ENCODE measurements at places on chromosomes 3 and 15.

GRCh38 chr3:66809595-66809958 lies 188.5 kb upstream of the KBTBD8 start:
- no peak overlapping the region for H3K27ac ChIP-seq
- H3K27me3 ChIP-seq: no peaks in the 10 kb centered on the region
- DNase-seq: no peak
- no peak overlapping the region for H3K4me3 ChIP-seq
- no peaks in the 10 kb centered on the region for H3K36me3 ChIP-seq

DNA sequence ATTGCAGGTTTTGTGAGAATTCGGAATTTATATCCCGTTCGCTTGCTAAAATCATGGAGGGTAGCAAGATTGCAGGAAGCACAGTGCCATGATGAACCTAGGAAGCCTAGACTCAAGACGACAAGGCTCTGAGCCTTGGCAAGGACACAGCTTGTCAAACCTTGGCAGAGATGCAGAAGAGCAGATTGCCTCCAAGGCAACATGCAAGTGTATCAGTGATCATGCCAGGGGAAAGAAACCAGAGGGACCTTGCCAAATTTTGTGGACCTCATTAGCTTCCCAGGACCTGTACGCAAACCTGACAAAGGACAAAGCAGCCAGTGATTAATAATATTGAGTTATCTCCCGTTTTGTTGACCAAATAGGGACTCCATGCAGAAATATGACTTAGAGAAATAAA lies 159.7 kb downstream of the GOLIM4 start:
- DNase-seq: no peak
- H3K4me1 ChIP-seq: no peaks in the 10 kb centered on the region
- H3K4me3 ChIP-seq: no peak overlapping the region
- no peaks in the 10 kb centered on the region for H3K36me3 ChIP-seq
- no peak overlapping the region for H3K27ac ChIP-seq
- H3K27me3 ChIP-seq: no peaks in the 10 kb centered on the region

DNA sequence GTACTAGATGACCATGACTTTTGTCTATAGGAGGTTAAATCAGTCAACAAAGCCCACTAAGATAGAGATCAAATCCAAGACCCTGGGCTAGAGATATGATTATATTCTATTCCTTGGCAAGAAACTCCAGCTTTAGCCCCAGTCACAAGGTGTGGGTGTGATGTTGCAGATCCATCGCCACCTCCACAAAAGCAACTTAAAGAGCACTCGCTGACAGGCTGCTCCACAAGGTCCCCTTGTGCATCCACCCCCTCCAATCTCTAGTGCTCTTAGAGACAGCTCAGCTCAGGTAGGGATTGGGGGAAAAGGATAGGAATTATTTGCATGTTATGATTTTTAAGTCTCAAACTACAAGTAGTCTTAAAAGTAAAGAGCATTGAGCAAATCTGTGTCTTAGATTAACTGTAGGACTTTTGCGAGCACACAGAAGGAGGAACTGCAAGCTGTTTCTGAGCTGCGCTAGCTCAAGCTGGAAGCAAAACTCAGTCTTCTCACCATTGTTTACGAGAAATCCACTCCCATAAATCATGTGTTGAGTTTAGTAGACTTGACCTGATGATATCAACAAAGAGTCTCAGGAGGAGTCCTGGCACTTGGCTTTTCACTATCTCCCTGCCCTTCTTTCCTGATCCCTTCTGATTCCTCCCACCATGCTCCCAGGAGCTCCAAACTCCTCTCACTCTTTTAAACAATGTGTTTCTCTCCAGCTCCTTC lies 177.6 kb downstream of the STAC start:
- no peaks in the 10 kb centered on the region for H3K27me3 ChIP-seq
- H3K36me3 ChIP-seq: no peaks in the 10 kb centered on the region
- no peak overlapping the region for H3K27ac ChIP-seq
- no peak for DNase-seq
- H3K4me1 ChIP-seq: no peaks in the 10 kb centered on the region

- H3K27me3 ChIP-seq: no peaks in the 10 kb centered on the region
- H3K4me1 ChIP-seq: no peaks in the 10 kb centered on the region
- no peak for DNase-seq
These were observed 16.8 kb downstream of the NOX5 start for GRCh38 chr15:69031013-69032001.

DNA sequence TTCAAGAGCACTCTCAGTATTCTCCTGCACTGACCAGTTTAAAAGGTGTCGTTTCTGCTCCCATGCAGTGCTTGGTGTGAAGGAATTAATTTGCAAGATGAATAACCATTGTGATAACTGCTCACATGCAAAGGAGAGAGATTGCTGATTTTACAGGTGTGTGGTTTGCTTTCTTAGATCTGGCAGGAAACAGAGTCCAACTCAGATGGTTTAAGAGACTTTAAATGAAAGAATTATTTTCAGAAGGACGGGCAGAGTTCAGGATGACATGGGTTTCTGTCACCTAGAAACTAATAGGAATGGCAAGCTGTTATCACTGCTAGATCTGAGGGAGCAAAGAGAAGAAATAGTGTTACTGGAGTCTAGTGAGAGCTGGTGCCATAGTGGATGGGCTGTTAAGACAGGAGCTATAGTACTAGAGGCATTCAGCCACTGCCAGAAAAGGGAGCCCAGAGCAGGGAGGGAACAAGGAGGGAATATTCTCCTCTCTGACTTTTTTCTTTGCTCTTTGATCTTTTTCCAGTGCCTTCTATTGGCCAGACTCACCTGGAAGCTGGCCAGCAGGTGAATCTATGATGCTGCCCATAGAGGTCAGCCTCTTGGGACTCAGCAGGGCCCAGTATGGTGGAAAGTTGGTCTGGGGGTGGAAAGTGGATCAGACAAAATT lies 14.9 kb downstream of the ATXN7 start:
- no peak overlapping the region for H3K27ac ChIP-seq
- H3K27me3 ChIP-seq: no peaks in the 10 kb centered on the region
- no peak for DNase-seq
- no peaks in the 10 kb centered on the region for H3K36me3 ChIP-seq

- no peaks in the 10 kb centered on the region for H3K27me3 ChIP-seq
- peaks cover 8% of the 10 kb centered on the region for H3K36me3 ChIP-seq
- no peak overlapping the region for H3K27ac ChIP-seq
- DNase-seq: no peak
- H3K4me3 ChIP-seq: no peak overlapping the region
These were observed 27.6 kb downstream of the OPA1 start for GRCh38 chr3:193620650-193621049.

DNA sequence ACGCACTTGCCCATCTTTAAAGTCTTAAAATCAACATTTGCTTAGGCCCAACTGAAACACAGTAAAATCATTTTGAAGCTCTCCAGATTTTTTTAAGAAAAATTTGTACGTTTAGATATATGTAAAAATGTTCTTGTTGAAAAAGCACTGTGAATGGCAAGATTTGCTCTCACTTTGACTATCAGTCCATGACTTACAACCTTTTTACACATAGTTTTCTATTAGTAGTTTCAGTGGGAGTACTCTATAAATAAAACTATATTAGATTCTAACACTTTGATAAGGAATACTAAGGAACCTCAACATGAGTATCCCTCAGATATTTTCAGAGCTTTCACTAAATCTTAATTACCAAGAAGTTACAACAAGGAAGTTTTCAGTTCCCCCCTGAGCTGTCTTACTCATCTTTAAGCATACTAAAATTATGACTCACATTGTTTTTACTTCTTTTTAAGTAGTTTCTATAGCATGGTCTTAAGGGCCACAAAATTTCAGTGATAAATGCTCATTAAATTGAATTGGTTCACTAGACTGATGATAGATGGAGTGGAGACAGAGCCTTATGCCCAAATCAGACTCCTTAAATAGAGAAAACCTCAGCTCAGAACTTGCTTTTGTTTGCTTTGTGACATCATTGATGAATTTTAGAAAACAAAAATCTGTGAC lies 31.6 kb upstream of the RAP2B start:
- no peaks in the 10 kb centered on the region for H3K27me3 ChIP-seq
- DNase-seq: no peak
- H3K27ac ChIP-seq: no peak overlapping the region
- H3K4me3 ChIP-seq: no peak overlapping the region
- no peaks in the 10 kb centered on the region for H3K4me1 ChIP-seq
- no peaks in the 10 kb centered on the region for H3K36me3 ChIP-seq

DNA sequence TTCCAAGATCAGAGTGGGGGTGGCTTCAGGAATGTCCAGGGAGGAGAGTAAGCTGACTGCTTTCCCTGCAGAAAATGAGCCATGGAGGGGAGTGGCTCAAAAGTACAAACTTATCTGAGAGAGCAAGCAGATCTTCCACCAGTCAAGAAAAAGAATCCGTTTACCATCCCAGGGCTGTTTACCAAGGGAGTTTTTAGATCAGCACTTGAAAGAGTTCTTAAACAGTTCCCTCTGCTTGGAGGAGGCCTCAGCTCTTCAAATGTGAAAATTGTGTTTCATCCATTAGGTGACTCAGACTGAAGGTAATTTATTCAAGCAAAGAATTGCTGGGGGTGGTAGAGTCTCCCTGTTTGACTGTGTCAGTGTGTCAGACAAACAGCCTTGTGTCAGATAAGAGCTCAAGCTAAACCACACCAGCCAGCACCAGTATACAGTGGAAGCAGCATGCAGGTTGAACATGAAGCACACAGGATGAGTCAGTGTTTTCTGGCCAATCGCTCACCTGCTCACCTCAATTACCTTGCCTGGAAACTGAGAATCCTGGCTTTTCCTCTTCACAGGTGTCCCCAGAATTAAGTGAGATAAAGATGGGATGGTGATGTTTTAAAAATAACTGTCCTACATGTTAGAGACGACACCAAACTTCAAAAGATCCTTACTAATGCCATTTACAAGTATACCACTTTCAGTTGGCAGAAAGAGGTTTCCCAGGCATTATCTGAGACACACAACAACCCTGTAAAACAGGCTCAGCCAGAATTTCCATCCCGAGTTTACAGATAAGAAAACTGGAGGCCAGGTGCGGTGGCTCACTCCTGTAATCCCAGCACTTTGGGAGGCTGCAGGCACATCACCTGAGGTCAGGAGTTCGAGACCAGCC lies 21.7 kb downstream of the SH3BP5 start:
- no peak overlapping the region for H3K4me3 ChIP-seq
- no peaks in the 10 kb centered on the region for H3K27me3 ChIP-seq
- peak overlapping the region; percentile 55 for H3K27ac ChIP-seq
- no peak for DNase-seq
- peaks cover 78% of the 10 kb centered on the region for H3K4me1 ChIP-seq

DNA sequence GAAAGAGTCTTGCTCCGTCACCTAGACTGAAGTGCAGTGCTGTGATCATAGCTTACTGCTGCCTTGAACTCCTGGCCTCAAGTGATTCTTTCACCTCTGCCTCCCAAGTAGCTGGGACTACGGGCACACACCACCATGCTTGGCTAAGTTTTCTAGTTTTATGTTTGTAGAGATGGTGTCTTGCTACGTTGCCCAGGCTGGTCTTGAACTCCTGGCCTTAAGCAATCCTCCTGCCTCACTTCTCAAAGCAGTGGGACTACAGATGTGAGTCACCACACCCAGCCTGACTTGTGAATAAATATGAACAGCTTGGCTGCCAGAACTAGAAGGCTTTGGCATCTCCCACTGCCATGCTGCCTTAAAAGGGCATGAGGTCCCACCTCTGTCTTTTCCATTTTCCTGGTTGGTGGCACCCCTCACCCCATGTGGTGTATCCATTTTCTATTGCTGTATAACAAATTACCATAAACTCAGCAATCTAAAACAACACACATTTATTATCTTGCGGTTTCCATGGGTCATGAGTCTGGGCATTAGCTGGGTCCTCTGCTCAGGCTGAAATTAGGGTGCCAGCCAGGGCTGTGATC lies 44.3 kb downstream of the PTPRG start:
- DNase-seq: no peak
- no peaks in the 10 kb centered on the region for H3K4me1 ChIP-seq
- no peak overlapping the region for H3K4me3 ChIP-seq
- no peaks in the 10 kb centered on the region for H3K36me3 ChIP-seq
- no peak overlapping the region for H3K27ac ChIP-seq
- H3K27me3 ChIP-seq: no peaks in the 10 kb centered on the region

- H3K27me3 ChIP-seq: no peaks in the 10 kb centered on the region
- DNase-seq: no peak
- H3K4me3 ChIP-seq: no peak overlapping the region
These were observed 22.9 kb upstream of the NEDD4 start for GRCh38 chr15:56016281-56016680.

GRCh38 chr3:107524326-107524840 lies 1.6 kb downstream of the BBX start:
- no peak for DNase-seq
- peak overlapping the region; percentile 82 for H3K27ac ChIP-seq
- H3K4me1 ChIP-seq: peaks cover 11% of the 10 kb centered on the region
- H3K36me3 ChIP-seq: no peaks in the 10 kb centered on the region
- H3K27me3 ChIP-seq: no peaks in the 10 kb centered on the region

GRCh38 chr15:61697796-61698195 lies 362.5 kb downstream of the VPS13C start:
- no peak overlapping the region for H3K27ac ChIP-seq
- H3K27me3 ChIP-seq: no peaks in the 10 kb centered on the region
- no peak for DNase-seq
- H3K4me1 ChIP-seq: no peaks in the 10 kb centered on the region
- no peak overlapping the region for H3K4me3 ChIP-seq

DNA sequence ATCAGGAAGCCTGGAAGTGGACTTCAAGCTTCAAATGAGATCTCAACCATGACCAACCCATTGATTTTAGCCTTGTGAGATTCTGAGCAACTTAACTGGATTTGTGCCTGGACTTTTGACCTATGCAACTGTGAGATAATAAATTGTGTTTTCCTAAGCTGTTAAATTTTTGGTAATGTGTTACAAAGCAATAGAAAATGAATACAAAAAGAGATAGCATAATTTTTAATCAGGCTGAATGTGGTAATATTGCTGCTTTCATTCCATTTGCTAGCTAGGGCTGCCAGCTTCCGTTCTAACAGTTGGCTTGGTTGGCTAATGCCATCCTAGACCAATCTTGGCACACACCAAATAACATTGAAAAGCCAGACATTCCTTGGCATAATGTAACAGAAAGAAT lies 12.2 kb downstream of the PROS1 start:
- H3K27me3 ChIP-seq: no peaks in the 10 kb centered on the region
- H3K36me3 ChIP-seq: no peaks in the 10 kb centered on the region
- no peak overlapping the region for H3K4me3 ChIP-seq

All from CD8-positive, alpha-beta memory T cell (primary cell).